ENCODE measurements at places on chromosomes 12 and 14. TPM values are rescaled to one million over a fixed set of nuclear protein-coding genes. Genes with fewer than 3 reads are reported as not detected.

GRCh38 chr12:116697716-116698115 lies 40.2 kb downstream of the SPRING1 start:
- DNase-seq: no peak

- no peak for DNase-seq
Measured at GRCh38 chr12:98873776-98874175, 228.7 kb downstream of the APAF1 start.

GRCh38 chr12:112848972-112849371 lies 57.4 kb downstream of the RPH3A start:
- DNase-seq: no peak

- DNase-seq: peak; percentile 61
Measured at GRCh38 chr12:1926251-1926657, 7.8 kb upstream of the CACNA2D4 start.

DNA sequence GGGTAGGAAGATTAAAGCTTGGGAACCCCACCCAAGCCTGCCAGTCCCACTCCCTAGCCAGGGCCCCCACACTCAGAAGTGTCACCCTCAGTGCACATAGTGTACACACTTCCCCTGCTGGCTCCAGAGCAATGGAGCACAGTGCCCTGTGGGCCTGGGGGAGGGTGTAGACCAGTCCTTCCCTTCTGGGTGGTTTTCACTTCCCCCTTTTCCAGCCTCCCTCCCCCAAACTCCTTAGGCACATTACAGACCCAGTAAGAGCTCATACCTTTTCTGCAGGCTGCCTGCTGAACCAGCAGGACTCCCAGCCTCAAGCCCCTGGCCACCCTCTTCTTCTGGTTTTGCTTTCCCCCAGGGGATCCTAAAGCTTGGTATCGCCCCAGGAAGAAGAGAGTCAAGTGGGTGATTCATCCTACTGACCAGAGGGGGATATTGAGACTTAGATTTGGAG lies at the start of gene ZNF385A:
Gene ZNF385A (minus strand): TSS at position 143 of the 451 bp plus-strand sequence. CDS start 219 bp downstream, outside the sequence.
- no peak for DNase-seq

GRCh38 chr14:65356327-65356836 lies 56.1 kb upstream of the FUT8 start:
- DNase-seq: no peak

CELA1 gene
- total RNA-seq: not detected

KRT83 gene
- total RNA-seq: not detected

ABHD12B gene
- not detected for total RNA-seq

Measured in cardiac septum (tissue), 1 donor.